AG20443 (cell line): ENCODE measurements at places on chromosomes 4 and X.

GRCh38 chr4:103482893-103483292 lies 236.9 kb downstream of the TACR3 start:
- DNase-seq, result no peak

DNA sequence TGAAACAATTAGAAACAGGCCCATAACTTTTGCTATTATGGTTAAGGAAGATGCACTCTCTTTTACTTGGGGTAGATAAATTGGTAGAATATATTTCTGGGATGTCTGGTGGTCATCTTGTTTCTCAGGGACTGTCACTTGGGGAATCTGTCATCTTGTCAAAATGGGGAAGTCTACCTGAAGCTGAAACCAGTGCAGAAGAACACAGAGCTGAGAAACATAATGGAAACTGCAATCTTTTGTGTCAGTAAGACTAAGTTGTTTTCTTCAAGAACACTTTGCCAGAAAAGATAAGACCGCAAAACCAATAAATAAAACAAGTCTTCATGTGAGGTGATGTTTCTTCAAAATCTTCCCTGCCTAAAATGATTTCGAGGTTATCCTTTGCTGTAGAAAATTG lies 92.0 kb downstream of the NAA11 start:
- DNase-seq, result no peak

GRCh38 chrX:109841869-109842579 lies 109.0 kb upstream of the ACSL4 start:
- no peak for DNase-seq

DNA sequence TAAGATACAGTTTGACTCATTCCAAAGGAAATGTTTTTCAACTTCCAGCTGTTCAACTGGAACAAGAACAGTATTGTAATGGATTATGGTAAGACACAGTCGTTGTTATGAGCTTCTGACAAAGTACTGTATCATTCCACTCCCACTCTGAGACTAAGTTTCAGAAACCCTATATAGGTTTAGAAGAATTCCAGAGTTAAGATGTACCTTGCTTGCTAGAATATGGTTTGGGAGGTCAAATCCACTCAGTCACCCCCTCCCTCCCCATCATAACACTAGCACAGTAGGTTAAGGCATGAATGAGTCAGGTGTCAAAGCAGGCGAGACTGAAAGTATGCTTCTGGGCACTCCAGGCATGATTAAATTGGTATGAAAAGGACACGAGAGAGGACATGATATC lies 339.7 kb downstream of the DMD start:
- no peak for DNase-seq

- no peak for DNase-seq
These were observed 756.5 kb upstream of the AGA start for GRCh38 chr4:178198691-178199090.

- DNase-seq, result peak; percentile 46
These were observed 47.9 kb downstream of the BEND4 start for GRCh38 chr4:42104521-42104920.

DNA sequence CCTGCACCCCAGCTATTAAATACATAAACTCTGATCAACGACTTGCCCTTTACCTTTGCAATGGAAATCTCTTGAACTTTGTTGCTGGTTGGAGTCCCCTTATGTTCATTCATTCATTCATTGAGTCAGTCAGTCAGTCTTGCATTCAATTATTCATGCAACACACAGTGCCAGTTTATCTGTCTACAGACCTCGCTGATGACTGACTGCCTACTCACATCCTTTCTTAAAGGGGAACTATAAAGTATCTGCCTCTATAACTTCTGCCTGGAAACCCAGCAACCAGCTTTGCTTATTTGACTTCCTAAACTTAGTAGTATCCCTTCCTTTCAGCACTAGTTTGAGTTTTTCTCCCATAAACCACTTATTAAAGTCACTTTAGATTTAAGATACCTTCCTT lies 620.8 kb upstream of the ADGRL3 start:
- DNase-seq, result peak; percentile 8

DNA sequence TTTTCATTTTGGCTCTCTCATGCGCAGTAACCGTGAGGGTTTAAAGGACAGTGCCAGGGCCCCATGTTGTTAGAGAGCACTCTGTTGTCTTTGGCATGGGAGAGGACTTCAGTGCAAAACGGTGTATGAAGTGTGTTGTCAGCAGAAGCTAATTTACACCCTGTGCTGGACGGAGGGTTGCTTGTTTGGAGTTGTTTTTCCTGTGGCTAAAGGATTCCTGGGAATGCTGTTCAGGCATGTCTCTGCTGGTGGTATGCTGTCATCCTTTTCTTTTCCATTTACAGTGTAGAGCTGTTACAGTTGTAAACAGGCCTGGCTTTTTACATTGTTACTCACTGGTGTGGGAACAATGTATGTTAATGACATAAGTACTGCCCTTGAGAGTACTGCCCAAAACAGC lies 206.3 kb downstream of the CBR4 start:
- peak; percentile 50 for DNase-seq

GRCh38 chr4:86892636-86892960 lies 376 bp upstream of the C4orf36 start:
- no peak for DNase-seq

GRCh38 chrX:45935408-45935807 lies 609.8 kb downstream of the ZNF674 start:
- DNase-seq, result no peak

DNA sequence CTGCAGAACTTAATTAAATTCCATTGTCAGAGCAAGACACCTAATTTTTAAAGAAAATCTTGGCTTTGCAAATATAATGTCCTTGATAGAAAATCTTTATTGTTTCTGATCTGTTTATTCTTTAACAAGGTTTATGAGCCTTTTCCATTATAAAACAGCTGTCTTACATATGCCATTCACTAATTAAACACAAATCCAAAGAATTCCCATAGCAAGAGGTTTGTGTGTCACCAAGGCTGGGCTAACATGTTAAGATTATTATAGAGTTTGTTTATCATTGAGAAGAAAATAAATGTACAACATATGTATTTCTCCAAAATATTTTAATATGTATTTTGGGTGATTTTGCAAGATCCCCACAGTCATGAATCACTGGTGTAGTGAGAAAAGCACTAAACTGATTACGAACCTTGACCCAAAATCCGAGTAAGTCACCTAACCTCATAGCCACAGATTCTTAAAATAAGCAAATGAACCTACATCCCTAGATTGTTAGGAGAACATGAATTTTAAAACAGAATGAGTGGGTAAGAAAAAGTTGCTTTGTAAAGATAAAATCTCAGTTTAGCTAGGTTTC lies 694.8 kb upstream of the INTU start:
- DNase-seq, result no peak

DNA sequence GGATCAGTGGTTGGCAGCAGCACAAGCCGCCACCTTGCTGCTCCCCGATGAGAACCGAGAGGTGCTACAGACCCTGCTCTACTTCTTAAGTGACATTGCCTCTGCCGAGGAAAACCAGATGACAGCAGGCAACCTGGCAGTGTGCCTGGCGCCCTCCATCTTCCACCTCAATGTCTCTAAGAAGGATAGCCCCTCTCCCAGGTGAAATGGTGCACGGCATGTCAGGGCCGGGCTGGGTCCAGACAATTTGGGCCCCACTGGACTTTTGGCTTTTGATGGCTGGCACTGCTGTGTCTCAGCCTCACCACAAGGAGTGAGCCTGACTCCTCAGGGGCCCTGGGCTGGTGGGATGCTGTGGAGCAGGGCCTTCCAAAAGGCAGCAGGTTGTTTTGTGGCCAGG lies 74.1 kb downstream of the STARD8 start:
- no peak for DNase-seq

DNA sequence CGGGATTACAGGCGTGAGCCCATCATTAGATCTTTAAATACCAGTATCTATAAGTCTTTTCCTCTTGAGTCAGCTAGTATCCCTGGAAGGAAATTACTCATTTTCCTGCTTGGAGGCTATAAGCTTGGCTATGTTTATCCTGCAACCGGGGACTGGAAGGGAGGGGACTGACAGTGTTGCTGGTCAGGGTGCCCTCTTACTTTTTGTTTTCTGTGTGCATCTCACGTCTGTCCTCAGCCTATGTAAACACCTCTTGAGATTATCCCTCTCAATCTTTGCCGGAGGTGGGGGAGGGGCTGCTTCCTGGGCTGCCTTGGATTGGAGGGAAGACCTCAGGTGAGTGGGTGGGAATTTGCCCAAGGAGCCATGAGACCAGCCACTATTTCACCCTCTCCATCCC lies 37.0 kb downstream of the HTT start:
- no peak for DNase-seq

GRCh38 chr4:183738081-183738673 lies 79.1 kb downstream of the TRAPPC11 start:
- DNase-seq, result peak; percentile 50

DNA sequence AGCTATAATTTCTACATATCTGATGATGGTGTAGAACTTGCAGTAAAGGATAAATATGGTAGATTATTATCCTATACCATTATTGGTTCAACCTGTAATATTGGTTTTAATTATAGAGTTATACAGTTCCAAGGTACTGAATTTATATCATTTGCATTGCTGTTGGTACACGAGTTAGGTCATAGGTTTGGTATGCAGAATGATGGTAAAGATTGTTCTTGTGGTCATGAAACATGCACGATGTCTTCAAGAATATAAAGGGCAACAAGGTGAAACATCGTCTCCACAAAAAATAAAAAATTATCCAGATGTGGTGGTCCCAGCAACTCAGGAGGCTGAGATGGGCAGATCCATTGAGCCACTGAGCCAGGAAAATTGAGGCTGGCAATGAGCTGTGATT lies 99.6 kb downstream of the ADAM29 start:
- DNase-seq, result no peak

- DNase-seq, result no peak
These were observed 127.4 kb downstream of the ANAPC10 start for GRCh38 chr4:144970597-144970996.

GRCh38 chr4:10703156-10703555 lies 18.6 kb upstream of the CLNK start:
- DNase-seq, result no peak

DNA sequence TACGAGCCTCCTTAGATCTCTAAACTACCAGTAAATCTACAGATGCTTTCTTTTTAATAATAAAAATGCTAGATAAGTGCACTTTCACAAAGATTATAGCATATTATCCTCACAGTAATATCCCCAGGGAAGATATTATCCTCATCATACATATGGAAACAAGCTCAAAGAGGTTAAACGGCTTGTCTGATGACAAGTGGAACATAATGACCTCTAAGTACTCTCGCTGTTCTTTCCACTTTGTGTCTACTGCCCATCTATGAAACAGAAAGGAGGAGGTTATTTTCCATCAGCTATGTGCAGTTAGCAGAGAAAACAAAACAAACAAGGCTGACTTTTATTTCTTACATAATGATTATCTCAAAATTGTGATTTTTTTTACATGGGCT lies 42.8 kb upstream of the PRDM8 start:
- no peak for DNase-seq

GRCh38 chrX:18886005-18886343 lies 97.9 kb downstream of the PHKA2 start:
- no peak for DNase-seq

DNA sequence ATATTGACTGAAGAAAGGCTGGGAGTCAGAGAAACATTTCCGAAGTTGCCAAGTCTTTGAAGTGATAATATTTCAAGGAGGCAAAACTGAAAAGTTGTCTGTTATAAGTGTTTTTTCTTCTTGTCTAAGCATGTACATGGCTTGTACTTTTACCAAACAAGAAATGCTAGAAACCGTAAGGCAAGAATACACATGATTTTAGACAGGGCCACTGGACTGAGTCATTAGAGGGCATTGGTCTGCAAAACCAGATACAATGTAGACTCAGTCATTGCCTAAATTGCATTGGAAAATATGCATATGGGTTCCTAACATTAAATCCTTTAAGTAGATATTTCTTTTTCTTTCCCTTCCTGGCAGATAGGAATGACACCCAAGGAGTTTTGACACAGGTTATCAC lies 284.9 kb upstream of the PUDP start:
- no peak for DNase-seq

- DNase-seq, result no peak
These were observed 8.5 kb downstream of the CPZ start for GRCh38 chr4:8601086-8601485.

DNA sequence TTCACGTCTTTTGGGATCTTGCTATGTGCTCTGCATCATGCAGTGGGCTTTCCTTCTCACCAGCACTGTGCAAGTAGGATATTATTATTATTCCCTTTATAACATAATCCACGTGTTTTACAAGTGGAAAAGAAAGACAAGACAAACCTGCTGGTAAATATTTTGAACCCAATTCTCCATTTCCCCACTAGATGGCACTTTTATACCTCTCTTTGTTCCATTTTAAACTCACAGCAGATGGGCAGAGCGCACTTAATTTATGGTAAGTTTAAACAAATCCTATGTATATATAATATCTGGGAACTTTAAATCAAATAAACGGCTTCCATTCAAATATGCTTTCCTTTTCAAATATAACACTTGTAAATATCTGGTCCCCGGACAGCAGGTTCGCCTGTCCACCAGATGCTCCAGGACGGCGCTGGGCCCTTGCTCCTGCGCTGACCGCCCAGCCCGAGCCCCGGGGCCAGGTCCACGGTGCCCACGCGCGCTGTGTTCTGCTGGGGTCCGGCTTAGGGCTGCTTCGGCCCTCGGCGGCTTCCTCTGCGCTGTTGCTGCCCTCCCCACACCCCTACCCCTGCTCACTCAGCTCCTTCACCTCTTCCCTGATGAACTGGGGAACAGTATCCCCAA lies 31.1 kb downstream of the F11 start:
- DNase-seq, result peak; percentile 61

- peak; percentile 47 for DNase-seq
These were observed 84.2 kb downstream of the BCOR start for GRCh38 chrX:40013266-40014195.

GRCh38 chr4:127525608-127526007 lies 107.1 kb upstream of the INTU start:
- no peak for DNase-seq

DNA sequence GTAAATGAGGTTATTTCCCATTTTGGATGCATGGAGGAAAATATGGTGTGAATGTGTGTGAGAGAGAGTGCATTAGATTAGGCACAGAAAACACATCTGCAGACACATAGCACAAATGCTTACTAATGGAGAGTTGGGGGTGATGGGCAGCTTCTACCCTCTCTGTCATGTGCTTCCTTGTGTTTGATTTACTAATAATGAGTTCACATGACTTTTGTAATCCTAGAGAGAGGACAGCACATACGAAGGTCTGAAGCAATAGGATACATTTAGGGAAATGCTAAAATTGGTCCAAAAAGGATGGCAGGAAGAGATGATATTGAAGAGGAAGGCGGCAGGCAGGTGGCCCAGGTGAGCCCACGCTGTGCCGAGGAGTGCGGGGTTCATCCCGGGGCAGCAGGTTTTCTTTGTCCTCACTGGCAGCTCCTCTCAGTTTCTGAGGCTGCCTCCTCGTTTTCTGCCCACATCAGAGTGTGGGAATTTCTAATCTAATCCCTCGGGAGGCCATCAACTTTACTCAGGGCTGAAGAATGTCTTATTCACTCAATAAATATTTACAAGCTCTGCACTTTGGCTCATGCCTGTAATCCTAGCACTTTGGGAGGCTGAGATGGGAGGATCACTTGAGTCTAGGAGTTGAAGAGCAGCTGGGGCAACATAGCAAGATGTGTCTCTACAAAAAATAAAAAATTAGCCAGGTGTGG lies 15.9 kb upstream of the MAP9 start:
- DNase-seq, result peak; percentile 54

- DNase-seq, result no peak
These were observed 43.8 kb downstream of the GEMIN8 start for GRCh38 chrX:13985697-13986435.
